Lower lobe of right lung (tissue), 2 donors: ENCODE measurements at places on chromosomes 5 and 9.
A peak's percentile ranks its signal among the peaks of the same experiment; 100 is the strongest.

- no peak for DNase-seq
These were observed 33.0 kb upstream of the WHRN start for GRCh38 chr9:114538241-114538640.

- DNase-seq = no peak
These were observed 852 bp downstream of the ZNF354C start for GRCh38 chr5:179061025-179061424.

DNA sequence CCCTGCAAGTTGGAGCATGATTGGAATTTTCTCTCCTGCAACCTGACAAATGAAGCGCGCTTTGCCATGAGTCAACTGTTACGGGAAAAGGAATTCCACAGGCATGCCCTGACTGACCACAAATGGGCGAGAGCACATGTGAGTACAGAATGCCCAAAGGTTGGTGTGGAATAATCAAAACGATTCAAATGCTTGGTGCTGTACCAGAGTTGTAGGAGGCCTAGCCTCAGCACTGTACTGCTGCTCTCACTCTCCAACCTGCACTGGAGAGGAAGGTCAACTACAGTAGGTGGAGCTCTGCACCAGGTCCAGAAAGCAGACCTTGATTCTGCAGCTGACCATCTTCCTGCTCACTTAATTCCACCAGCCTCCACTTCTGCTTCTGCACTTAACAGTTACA lies 406.9 kb upstream of the ACTBL2 start:
- DNase-seq = no peak

GRCh38 chr5:179128041-179128365 lies 67.8 kb downstream of the ZNF354C start:
- DNase-seq = no peak

- no peak for DNase-seq
These were observed 129.8 kb downstream of the FGF18 start for GRCh38 chr5:171549274-171549673.

- no peak for DNase-seq
These were observed 28.1 kb downstream of the SMARCA2 start for GRCh38 chr9:2043243-2043642.

- DNase-seq = peak; percentile 12
These were observed 63.7 kb upstream of the IER5L start for GRCh38 chr9:129241725-129242124.
